ENCODE measurements at places on chromosomes 3 and 15. TPM values are rescaled to one million over a fixed set of nuclear protein-coding genes. Genes with fewer than 3 reads are reported as not detected.

FGF12 gene
- total RNA-seq = not detected

CP gene
- total RNA-seq = 0.46 TPM

CHRNB4 gene
- total RNA-seq = 0.62 TPM

HCLS1 gene
- 2.4 TPM for total RNA-seq

CYP19A1 gene
- 0.34 TPM for total RNA-seq

MYLK gene
- 7.3 TPM for total RNA-seq

SCN11A gene
- not detected for total RNA-seq

UPK1B gene
- not detected for total RNA-seq

GPR156 gene
- total RNA-seq = 0.46 TPM

DCLK3 gene
- not detected for total RNA-seq

KCNMB3 gene
- 1.4 TPM for total RNA-seq
